Uterus (tissue), 4 donors: ENCODE measurements at places on chromosomes 6 and 20. TPM values are rescaled to one million over a fixed set of nuclear protein-coding genes. Genes with fewer than 3 reads are reported as not detected.

DNA sequence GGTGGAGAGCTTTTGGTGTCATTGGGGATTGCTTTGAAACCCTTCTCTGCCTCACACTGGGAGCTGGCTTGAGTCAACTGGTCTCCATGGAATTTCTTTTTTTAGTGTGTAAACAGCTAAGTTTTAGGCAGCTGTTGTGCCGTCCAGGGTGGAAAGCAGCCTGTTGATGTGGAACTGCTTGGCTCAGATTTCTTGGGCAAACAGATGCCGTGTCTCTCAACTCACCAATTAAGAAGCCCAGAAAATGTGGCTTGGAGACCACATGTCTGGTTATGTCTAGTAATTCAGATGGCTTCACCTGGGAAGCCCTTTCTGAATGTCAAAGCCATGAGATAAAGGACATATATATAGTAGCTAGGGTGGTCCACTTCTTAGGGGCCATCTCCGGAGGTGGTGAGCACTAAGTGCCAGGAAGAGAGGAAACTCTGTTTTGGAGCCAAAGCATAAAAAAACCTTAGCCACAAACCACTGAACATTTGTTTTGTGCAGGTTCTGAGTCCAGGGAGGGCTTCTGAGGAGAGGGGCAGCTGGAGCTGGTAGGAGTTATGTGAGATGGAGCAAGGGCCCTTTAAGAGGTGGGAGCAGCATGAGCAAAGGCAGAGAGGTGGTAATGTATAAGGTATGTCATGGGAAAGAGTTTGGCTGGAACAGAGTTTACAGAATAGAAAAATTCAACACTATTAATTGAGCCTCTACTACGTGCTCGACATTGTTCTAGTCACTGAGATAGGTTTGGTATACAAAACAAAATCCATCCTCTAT lies 31.2 kb downstream of the SRSF3 start:
- peak; percentile 47 for DNase-seq

- no peak for DNase-seq
Measured at GRCh38 chr6:32816746-32817204, at the start of gene HLA-DOB. Gene HLA-DOB (minus strand): TSS chr6:32817002. CDS start chr6:32816951, 51 bp downstream.

- DNase-seq, result no peak
Measured at GRCh38 chr6:107080036-107080435, 35.3 kb downstream of the BEND3 start.

DNA sequence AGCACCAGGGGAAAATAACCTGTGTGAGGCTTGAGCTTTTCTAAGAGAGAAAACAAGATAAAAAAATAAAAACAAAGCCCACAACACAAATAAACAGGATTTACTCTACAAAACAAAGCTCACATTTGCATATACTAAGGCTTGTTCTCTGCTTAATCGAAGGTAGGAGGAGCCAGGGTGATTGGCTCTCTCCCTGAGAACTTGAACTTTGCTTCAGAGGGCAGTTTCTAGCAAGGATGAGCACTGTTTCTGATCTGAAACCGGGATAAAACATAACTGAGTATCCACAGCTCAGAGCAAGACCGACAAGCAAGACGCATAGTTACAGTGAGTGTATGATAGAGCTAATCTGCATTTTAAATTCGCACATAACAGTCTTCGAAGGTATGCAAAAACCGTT lies 200.6 kb downstream of the PRKN start:
- no peak for DNase-seq

- DNase-seq, result no peak
Measured at GRCh38 chr20:37915434-37915787, 12.5 kb downstream of the VSTM2L start.

GRCh38 chr6:33443619-33444504 lies 10.5 kb upstream of the ZBTB9 start:
- DNase-seq, result no peak

DNA sequence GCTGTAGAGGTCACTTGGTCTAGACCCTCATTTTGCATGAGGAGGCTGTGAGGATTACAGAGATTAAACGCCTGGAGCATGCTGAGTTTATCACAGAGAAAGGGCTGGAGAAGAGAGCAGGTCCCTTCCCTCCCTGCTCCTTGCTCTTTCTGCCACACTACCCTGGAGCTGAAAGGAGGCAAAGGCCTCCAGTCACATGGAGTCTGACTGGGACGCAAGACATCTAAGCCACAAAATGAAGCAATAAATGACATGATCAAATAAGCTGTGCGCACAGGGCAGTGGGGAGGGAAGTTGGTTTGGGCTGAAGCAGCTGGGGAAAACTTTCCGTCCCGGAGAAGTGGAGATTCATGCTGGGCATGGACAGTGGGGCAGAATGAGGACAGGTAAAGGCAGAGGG lies 33.3 kb downstream of the ATXN1 start:
- no peak for DNase-seq

Gene MAP1LC3A
- total RNA-seq, result 6.7 TPM

Gene ZNF76
- 18.9 TPM for total RNA-seq

Gene SNAP25
- 19.6 TPM for total RNA-seq
